ENCODE measurements at places on chromosomes 13 and 19.

GRCh38 chr13:40024204-40024966 is 368.9 kb downstream of the COG6 start:
- no peak for DNase-seq

DNA sequence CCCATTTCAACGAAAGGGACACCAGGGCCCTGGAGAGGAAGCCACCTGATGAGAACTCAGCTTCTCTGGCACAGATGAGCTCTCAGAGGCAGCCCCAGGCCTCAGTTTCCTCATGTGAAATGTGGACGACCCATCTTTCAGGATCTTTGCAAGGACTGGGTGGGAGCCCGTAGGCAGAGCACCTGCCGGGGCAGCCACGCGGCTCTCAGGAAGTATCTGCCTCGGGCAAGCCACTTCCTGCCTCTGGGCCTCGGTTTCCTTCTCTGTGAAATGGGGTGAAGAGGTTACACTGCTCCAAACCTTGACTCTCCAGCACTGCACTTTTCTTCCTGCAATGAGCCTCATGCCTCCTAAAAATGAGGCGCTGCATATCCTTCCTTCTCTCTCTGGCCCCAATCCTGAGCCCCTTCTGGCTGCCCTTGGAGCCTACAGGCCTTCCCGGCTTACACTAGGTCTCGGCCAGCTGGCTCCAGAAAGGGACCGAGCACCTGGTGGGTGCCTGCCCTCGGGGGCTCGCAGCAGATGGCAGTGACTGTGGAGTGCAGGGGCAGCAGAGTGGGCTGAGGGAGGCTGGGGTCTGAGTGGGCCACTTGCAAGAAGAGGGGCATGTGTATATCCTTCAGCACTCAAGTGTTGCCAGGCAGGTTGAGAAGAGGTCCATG is 3.5 kb downstream of the SSBP4 start:
- DNase-seq, result peak; percentile 54

- DNase-seq, result no peak
These were observed 126.5 kb downstream of the ZNF536 start for GRCh38 chr19:30498707-30499106.

GRCh38 chr13:107277911-107278310 is 710.0 kb upstream of the ARGLU1 start:
- no peak for DNase-seq

- DNase-seq, result peak; percentile 41
These were observed 924 bp downstream of the RGCC start for GRCh38 chr13:41458187-41458760.

DNA sequence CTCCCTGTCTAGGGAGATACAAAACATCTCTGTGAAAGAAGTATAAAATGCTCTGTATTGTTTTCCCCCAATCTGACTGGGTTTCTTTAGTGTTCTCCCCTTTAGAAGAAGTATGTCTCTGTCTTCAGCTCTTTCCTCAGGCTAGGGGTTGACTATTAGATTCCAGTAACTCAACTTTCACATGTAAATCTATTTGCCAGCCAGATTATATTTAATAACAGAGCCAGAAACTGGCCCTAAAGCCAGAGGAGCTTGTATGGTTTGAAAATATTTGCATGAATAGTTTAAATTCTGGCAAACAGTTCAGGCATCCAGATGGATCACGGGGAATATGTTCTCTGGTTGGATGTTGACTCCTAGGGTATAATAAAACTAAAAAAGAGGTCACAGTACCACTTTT is 22.3 kb upstream of the CYSLTR2 start:
- no peak for DNase-seq

Data from activated effector memory CD4-positive, alpha-beta T cell treated with Interleukin-2 at 50 U/mL for 16 hours (primary cell).